ENCODE measurements at places on chromosomes 7 and 10. TPM values are rescaled to one million over a fixed set of nuclear protein-coding genes. Genes with fewer than 3 reads are reported as not detected.

SFMBT2 gene
- polyA plus RNA-seq: 2.3 TPM

GRCh38 chr7:74212661-74213060 lies 2.9 kb downstream of the LAT2 start:
- no peak for DNase-seq

DNA sequence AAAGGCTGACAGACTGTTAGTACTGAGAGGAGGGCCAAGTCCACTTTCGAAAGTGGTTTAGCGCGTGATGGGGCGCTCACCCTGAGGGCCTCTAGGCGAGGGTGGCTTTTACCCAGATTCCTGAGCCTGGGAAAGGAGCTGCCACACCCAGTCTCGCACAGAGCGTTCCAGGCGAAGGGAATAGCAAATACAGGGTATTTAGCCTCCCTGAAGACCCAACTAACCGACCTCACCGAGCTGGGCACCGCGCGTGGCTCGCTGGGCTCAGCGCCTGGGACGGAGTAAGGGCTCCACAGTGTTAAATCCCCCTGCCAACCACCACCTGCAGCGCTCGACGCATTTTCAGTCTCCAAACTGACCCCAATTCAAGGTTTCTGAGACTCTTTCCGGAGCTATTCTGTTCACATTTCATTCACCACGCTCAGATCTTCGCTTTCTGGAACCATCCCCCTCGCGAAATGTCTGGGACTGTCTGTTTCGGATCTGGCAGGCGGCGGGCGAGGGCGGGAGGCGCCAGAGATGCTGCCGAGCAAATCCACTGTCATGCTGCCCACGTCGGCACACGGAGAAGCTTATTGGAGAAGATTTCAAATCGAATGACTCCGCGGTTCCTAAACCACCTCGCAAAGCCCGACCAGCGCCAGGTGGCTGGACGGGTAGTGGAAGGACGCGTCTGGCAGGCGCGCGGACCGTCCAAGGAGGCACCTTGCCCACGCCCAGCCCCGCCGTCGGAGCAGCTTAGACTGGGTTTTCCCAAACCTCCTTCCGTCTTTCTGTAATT lies 1.4 kb upstream of the OSBPL3 start:
- DNase-seq: peak; percentile 86

GRCh38 chr7:140722254-140722653 lies 25.7 kb downstream of the NDUFB2 start:
- no peak for DNase-seq
